ENCODE measurements at places on chromosomes 6 and 20. TPM values are rescaled to one million over a fixed set of nuclear protein-coding genes. Genes with fewer than 3 reads are reported as not detected.

DNA sequence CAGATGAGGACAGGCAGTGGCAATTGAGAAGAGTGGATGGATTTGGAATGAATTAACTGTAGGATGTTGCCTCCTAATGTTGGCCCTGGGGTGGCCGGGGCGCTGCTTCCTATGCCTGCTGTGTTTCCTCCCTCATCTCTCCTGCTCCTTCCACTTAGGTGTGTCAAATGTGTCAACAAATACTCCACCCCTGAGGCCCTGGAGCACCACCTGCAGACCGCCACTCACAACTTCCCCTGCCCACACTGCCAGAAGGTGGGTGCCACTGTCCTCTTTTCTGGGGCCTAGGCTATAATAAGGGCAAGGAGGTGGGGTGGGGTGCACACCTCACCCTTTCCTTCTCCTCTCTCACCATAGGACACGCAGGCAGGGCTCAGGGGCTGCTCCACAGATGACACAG, 30.0 kb upstream of the CHMP4B start:
- H3K27ac ChIP-seq, result no peak overlapping the region
- no peaks in the 10 kb centered on the region for H3K4me1 ChIP-seq
- DNase-seq, result no peak
- H3K4me3 ChIP-seq, result no peak overlapping the region
- H3K36me3 ChIP-seq, result peaks cover 9% of the 10 kb centered on the region

GRCh38 chr6:44011350-44011920, 115.8 kb downstream of the MRPL14 start:
- no peak overlapping the region for H3K27ac ChIP-seq

DNA sequence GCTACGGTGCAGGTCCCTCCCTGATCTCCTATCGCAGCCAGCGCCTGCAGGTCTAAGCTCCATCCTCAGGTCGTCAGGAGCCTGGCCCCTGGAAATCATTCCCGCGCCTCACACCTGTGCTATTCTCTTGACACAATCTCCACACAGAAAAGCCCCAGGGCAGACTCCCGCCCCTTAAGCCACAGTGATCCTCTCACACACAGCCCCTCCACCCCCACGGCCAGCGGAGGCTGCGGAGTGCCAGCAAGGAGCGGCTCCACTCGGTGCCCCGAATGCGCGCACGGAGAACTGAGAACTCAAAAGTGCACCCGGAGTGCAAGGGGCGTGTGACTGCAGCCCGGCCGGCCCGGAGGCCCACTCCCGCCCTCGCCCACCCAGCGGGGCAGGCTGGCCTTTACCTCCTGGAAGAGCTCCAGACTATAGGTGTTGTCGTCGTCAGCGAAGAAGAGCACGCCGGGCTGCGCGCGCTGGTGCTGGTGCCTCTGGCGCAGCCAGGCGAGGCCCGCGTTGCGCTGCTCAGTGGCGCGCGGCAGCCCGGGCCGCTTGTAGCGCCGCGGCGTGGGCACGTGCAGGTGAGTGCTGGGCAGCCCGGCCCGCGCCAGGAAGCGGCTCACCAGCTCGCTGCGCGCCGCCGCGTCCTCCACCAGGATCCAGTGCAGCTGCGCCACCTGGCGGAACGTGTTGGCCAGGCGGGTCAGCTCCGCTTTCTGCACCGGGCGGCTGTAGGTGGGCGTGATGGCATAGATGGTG, 1.2 kb downstream of the B3GAT2 start:
- no peak overlapping the region for H3K27ac ChIP-seq
- H3K27me3 ChIP-seq, result peaks cover 33% of the 10 kb centered on the region
- no peaks in the 10 kb centered on the region for H3K36me3 ChIP-seq
- peaks cover 22% of the 10 kb centered on the region for H3K4me1 ChIP-seq

DNA sequence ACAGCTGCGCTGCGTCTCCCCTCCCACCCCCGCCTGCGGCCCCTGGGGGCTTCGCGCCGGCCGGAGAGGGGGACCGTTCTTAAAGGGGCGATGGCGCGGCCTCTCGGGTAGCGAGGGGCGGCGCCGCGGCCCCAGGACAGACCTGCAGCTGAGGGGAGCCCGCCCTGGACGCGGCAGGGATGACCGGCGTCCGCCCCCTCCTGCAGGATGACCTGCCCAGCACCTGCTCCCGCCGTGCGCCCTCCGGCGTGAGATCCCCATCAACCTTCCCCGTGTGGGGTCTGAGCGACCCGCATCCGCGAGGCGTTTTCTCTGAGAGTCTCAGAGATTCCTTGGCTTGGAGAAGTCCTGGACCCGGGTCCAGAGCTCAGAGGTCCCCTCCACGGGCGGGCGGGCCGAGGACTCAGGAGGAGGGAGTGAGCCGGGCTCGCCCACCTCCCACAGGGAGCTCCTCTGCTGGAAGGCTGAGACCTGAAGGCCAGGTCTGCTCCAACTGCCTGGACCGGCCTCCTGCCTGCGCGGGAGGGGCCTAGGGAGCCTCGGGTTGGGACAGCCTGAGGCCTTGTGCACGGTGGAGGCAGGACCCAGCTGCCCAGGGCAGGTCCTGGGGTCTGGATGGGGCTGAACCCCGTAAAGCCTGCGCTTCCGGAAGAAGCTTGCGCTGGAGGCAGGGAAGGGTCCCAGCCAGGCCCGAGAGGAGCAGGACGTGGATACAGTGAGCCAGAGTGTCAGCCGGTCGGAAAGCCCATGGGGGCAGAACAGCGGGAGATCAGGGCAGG, 532 bp upstream of the NKAIN4 start:
- H3K27ac ChIP-seq, result no peak overlapping the region
- H3K27me3 ChIP-seq, result peaks cover 71% of the 10 kb centered on the region
- no peak overlapping the region for H3K4me3 ChIP-seq
- DNase-seq, result no peak

DNA sequence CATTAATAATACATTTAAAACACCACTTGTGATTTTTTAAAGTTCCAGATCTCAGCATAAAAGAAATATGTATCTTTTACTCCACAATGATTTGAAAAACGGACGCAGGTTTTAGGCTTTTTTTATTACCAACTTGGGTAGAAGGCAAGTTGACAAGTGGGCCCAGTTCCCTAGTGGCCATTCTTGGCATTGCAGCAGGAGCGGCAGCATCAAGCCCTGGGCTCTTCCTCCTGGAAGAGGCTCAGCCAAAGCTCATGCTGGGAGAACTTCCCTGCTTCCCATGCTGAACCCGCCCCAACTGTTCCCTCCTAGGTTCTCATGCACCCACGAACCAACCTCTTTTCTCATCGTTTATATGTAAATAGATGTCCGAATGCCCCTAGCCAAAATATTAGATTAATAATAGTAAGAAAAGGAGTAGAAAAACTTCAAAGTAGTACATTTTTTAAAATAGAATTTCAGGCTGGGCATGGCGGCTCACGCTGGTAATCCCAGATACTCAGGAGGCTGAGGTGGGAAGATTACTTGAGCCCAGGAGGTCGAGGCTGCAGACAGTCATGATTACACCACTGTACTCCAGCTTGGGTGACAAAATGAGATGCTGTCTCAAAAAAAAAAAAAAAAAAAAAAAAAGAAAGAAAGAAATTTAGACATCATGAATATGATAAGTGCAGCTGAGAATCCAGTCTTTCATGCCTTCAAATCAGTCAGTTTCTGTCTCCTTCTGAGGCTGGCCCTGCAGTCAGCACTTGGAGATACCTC, 18.2 kb upstream of the MYB start:
- no peak overlapping the region for H3K27ac ChIP-seq
- DNase-seq, result no peak
- peaks cover 6% of the 10 kb centered on the region for H3K27me3 ChIP-seq
- H3K36me3 ChIP-seq, result no peaks in the 10 kb centered on the region
- no peak overlapping the region for H3K4me3 ChIP-seq

DNA sequence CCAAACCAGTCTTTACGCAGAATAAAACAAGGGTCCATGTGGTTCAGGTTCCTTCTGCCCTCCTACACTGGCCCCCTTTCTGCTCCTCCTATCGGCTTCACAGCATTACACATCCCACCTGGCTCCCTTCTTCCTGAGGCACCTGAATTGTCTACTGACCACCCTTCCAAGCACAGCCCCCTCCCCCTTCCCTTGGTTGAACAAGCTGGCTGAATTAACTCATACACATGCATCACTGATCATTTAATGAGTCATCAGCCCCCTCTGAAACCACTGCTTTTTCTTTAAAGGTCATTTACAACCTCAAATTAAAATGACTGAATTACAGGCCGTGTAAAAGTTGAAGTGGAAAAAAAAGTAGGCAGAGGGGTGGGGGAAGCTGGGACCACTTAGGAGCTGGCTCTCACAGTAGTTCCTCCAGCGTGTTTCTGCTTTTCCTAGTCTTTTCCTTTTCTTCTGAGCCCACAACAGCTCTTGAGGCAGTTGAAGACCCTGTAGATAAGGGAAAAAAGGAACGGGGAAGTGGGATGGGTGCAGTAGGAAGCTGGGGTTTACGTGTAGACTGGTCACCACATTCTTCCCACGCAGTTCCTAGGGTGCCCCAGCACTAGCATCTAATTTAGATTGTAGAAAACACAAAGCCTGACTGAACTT, 67.6 kb downstream of the FYN start:
- H3K4me1 ChIP-seq, result peaks cover 48% of the 10 kb centered on the region
- H3K4me3 ChIP-seq, result no peak overlapping the region
- H3K27me3 ChIP-seq, result no peaks in the 10 kb centered on the region
- no peak for DNase-seq

- no peaks in the 10 kb centered on the region for H3K36me3 ChIP-seq
- H3K4me1 ChIP-seq, result no peaks in the 10 kb centered on the region
- peaks cover 46% of the 10 kb centered on the region for H3K27me3 ChIP-seq
- no peak for DNase-seq
- H3K27ac ChIP-seq, result no peak overlapping the region
- no peak overlapping the region for H3K4me3 ChIP-seq
These were observed 4.2 kb downstream of the MOG start for GRCh38 chr6:29661071-29661470.

GRCh38 chr20:9141070-9141469, 72.2 kb downstream of the PLCB4 start:
- no peaks in the 10 kb centered on the region for H3K36me3 ChIP-seq
- H3K27me3 ChIP-seq, result no peaks in the 10 kb centered on the region
- no peak for DNase-seq
- no peak overlapping the region for H3K4me3 ChIP-seq

Gene COL9A1
- total RNA-seq, result not detected

Gene PRDM13
- not detected for total RNA-seq

Data from upper lobe of right lung (tissue), 1 donor.